Fibroblast of lung (primary cell): ENCODE measurements at places on chromosomes 6 and 20.

GRCh38 chr6:37636116-37636515 is 61.6 kb downstream of the MDGA1 start:
- no peak for DNase-seq

- DNase-seq = no peak
Measured at GRCh38 chr6:168342636-168343035, 23.1 kb upstream of the DACT2 start.

DNA sequence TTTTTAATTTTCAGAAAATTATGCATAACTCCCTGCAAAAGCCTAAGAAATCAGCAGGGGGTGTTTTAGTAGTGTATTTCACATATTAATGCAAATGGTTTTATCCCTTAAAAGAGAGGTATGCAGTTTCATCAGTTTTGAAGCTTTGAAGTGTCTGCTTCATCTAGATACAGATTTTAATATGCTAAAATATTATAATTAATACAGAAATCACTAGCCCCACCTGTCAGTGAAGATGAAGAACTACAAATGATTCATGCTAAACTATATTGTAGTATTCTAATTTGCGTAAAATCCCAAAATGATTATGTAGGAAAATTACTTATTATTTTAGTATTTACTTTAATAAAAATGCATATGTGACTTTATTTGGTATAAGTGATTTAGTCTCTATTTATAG is 2.9 kb upstream of the TFB1M start:
- no peak for DNase-seq

DNA sequence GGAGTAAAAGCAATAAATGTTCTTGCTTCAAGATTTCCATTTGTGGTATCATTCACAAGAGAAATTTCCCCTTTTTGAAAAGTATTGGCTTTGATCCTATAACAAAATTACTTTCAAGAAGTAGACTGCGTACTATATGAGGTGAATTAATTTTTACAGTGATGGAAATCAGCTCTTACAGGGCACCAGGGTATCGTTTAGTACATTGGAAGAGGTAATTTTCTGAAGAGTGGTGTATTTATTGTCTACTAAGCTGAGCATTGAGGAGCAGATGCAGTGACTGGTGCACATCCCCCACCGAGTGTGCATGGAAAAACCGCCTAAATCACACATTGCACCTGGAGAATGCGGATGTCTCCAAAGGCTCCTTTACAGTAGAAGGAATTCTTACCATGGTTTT is 209.5 kb downstream of the SAMD5 start:
- no peak for DNase-seq

DNA sequence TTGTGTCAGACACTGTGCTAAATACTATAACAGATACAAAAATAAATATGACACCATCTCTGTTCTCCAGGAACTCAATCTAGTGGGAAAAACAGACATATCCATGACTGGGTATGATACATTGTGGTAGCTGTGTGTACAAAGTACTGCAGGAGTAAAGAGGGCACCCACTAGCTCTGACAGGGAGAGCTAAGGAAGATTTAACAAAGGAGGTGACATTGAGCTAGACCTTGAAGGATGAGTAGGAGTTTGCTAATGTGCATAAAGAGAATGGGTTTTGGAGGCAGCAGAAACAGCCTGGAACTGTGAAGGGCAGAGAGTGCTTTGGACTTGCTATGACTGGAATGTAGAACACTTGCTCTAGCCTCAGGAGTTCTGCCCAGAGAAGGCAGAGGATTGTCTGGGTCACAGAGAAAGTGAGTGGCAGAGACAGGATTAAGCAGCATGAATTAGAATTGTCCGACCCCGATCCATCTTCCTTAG is 14.4 kb downstream of the MMP24 start:
- no peak for DNase-seq
